B cell (primary cell): ENCODE measurements at places on chromosomes 2 and 18. TPM values are rescaled to one million over a fixed set of nuclear protein-coding genes. Genes with fewer than 3 reads are reported as not detected.

- no peak for DNase-seq
These were observed 199.9 kb upstream of the PKDCC start for GRCh38 chr2:41847744-41848441.

DNA sequence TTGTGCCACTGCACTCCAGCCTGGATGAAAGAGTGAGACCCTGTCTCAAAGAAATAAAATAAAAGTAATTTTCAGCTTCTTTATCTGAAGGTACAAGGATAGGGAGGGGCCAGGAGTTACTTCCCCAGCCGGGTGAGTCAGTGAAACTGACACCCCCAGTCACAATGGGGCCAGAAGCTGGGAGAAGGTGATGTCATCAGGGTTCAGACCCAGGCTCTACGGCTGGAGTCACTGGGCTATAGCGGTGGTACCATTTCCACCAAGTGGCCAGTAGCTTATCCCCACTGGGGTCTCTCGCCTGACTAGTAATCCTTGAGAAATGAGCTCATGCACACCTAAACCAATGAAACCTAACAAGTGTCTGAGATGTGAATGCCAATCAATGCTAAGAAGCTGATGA lies 107.9 kb downstream of the ALPK2 start:
- no peak for DNase-seq

GRCh38 chr2:8257502-8257901 lies 424.4 kb upstream of the ID2 start:
- no peak for DNase-seq

- DNase-seq, result no peak
These were observed 28.6 kb downstream of the ASXL3 start for GRCh38 chr18:33606621-33607020.

DNA sequence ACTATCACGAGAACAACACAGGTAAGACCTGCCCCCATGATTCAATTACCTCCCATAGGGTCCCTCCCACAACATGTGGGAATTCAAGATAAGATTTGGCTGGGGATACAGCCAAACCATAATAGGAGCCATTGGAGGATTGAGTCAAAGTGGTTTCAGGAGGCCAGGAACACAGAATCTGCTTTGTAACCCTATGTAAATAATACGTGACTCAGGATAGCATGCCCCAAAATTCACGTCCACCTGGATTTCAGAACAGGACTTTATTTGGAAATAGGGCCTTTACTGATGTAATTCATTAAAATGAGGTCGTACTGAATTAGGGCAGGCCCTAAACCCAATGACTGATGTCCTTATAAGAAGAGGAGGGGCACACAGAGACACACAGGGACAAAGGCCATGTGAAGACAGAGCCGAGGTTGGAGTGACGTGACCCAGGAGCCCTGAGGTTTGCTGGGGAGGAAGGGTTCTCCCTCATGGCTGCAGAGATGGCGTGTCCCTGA lies 16.0 kb upstream of the CNDP2 start:
- DNase-seq, result no peak

The COL4A4 gene
- polyA plus RNA-seq, result 3.5 and 6.2 TPM in 2 replicates

GRCh38 chr18:34707670-34708069 lies 2.4 kb upstream of the DTNA start:
- DNase-seq, result no peak

- DNase-seq, result no peak
These were observed 164.1 kb downstream of the MYCN start for GRCh38 chr2:16104315-16104948.

DNA sequence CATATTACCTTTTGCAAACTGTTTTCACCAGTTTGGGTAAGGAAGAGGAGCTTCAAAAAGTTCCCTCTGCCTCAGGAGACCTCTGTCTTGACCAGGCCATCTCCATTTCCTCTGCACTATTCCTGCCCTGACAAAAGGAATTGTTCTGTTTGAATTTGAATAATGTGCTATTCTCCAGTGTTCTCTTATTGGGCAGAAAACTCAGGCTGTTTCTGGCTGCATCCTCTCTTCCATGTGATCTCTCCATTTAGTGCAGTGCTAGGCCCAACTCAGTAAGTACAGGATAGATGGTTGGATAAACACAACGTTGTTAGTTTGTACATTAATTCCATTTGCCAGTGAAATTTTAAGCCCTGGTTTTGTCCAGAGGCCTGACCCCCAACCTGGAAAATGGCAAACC lies 102.2 kb upstream of the CELF4 start:
- DNase-seq, result no peak

DNA sequence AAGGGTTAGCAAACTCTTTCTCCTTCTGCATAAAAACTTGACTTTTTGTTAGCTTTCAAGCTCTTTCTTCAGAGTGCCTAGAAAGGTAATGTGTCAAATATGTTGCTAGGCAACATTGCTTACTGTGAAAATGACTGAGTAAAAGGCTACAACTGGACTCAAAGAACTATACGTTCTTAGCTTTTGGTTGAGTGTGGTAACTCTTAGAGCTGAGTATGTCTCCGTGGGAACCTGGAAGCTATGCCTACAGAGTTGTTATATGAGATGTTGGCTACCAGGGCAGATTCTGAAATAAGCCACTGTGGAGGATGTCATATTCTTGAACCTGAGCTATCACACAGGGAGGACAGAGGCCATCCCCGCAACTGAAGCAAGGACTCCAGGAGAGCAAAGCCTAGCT lies 105.5 kb downstream of the ARL6IP6 start:
- no peak for DNase-seq

DNA sequence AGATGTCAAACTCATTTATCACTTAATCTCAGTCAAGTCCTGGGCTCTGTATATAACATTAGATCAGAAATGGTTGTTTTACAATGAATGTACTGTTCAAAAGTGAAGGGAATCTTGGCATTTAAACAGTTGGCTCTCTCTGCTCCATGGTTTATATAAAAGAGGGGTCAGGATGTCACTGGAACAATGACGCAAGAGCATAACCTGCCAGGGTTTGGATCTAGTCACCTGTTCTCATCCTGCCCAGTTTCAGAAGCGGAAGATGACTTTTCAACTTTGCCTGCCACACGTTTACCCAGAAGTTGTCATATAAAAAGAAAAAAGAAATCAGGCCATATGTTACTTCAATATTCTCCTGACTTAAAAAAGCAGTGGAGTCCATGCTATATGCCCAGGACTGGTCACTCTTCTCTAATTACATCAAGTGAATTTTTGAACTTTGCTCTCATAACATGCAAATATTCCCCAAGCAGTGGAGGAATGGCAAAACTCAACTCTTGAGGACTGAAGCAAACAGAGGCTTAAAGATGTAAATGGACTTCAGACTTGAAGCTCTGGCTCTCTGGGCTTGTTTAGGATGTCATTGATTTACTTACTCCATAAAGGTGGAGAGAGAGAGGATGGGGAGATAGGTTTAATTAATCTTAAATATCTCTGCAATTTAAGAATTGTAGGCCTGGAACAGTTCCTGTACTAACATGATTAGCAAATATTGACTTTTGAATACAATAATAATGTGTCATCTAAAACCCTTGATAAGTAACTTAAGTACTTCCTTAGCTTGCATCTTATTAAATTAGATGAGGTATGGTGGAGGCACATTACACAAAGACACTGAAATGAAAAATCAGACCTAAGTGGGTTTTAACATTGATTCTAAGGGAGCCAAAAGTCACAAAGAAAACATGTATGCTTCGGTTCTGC lies 58.3 kb downstream of the ETAA1 start:
- DNase-seq, result no peak
